Stimulated activated CD8-positive, alpha-beta memory T cell treated with anti-CD3 and anti-CD28 coated beads, Interleukin-7, amount 100 ng/mL, for 1 hour (primary cell): ENCODE measurements at places on chromosomes 4 and X.

DNA sequence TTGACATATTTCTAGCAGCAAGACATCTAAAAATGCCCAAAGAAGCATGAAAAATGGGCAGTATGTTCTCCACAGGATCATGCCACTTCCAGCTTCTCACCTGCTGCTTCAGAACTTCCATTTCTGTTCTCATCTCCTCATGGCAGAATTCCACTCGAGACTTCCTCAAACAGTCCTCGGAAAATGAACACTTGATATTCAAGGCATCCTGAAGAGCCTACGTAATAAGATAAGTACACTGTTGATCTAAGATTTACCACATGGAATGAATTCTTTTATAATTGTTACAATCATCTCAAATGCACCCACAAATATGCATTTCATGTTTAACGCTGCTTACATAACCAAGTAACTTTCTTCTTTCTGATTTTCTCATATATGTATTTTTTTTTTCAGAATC is 14.1 kb downstream of the TNIP3 start:
- DNase-seq: no peak

GRCh38 chr4:75025431-75025830 is 92.5 kb downstream of the PARM1 start:
- DNase-seq: no peak

GRCh38 chr4:64682946-64683345 is 273.7 kb upstream of the TECRL start:
- no peak for DNase-seq

GRCh38 chr4:14961292-14961691 is 41.0 kb upstream of the CPEB2 start:
- DNase-seq: no peak

DNA sequence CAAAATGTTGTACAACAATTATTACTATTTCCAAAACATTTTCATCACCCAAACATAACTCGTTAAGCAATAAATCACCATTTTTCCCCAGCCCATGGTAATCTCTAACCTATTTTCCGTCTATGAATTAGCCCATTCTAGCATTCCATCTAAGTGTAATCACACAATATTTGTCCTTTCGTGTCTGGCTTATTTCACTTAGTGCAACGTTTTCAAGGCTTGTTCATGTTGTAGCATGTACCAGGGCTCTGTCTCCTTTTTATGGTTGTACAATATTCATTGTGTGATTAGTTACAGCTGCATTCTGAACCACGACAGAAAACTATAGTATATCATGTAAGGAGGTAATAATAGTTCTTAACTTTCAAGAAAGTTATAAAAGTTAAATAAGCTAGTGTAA is 656.0 kb upstream of the HS3ST1 start:
- DNase-seq: no peak

DNA sequence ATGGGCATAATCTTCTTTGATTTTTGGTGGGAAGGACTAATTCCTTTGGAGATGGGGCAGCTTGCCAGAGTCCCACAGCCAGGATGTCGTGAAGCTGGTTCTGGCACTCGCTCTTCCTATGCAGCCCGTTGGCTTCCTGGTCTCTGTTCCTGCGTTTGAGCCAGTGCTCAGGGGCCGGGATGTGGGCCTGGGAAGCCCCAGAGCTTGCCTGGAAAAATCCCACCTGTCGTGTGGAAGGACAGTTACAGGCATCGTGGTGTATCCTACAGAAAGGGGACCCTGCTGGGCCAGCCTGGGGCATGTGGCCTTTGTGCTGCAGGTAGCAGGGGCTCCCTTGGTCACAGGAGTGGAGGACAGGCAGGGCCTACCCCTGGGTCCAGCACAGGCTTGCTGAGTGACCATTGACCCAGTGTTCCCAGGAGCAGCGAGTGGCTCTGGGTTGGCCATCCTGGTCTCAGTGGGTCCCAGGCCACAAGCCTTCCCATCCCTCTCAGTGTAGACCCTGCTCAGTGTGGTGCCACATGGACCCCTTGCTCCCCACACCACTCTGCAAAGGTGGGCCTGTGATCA is 50.2 kb downstream of the ADRA2C start:
- DNase-seq: no peak

DNA sequence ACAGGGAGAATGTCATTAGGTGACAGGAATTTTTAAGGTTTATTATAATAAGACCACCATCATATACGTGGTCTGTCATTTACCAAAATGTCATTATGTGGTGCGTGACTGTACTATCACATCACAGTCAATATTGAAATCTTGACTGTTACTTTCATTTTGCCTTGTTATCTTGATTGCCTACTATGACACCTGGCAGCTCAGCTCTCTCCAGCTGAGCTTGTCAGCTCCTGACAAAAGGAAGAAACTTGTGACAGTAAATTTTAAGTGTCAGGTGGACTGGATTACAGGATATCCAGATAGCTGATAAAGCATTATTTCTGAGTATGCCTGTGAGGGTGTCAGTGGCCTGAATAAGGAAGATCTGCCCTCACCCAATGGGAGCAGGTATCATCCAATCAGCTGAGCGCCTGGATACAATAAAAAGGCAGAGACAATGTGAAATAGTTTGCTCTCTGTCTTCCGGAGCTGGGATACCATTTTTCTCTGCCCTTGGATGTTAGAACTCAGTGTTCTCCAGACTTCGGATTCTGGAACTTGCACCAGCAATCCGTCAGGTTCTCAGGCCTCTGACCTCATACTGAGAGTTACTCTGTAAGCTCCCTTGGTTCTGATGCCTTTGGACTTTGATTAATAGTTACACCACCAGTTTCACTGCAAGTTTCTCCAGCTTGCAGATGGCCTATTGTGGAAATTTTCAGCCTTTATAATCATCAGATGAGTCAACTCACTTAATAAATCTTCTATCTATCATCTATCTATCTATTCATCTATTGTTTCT is 1454.7 kb upstream of the IGFBP7 start:
- no peak for DNase-seq

GRCh38 chr4:1948892-1949436 is 59.8 kb downstream of the NELFA start:
- no peak for DNase-seq

DNA sequence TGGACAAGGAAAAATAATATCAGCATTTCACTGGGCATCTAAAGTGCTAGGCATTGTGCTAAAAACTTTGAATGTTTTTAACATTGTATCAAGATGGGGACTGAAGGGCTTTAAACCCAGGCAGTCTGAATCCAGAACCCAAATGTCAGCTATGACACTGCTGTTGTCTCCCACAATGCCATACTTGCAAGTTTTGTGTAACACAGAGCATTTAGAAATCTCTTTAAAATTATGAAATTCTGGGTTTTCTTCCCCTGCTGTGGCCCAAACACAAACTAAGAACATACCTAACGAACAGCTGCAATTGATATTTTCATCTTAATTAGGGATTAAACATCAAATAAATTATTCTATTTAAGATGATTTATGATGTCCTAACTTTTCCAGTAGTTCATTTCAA is 66.8 kb upstream of the LSM6 start:
- DNase-seq: no peak

DNA sequence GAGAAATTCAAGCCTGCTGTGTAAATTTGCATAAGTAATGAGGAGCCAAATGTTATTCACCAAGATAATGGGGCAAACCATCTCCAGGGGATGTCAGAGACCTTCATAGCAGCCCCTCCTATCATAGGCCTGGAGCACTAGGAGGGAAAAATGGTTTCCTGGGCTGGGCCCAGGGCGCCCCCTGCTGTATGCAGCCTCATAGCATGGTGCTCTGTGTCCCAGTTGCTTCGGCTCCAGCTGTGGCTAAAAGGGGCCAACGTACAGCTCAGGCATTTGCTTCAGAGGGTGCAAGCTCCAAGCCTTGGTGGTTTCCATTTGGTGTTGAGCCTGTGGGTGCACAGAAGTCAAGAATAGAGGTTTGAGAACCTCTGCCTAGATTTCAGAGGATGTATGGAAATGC is 859.3 kb downstream of the RPA4 start:
- DNase-seq: no peak

DNA sequence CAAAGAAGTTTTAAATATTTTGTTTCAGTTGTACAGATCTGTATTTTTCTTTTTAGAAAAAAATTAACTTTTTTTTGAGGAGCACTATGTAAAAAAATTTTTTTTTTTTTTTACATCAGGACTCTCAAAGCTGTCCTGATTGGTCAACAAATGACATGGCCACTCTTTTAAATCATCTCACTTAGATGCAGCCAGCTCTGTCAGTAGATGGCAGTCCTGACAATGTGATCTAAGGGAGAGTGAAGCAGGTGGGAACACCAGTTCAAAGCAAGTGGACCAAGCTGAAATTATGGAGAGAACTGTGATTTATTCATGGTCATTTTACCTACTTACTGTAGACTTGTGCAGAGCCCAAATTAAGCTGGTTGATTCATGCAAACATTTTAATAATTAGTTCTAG is 174.7 kb upstream of the GPRIN3 start:
- no peak for DNase-seq

GRCh38 chrX:46770000-46770816 is 11.3 kb upstream of the SLC9A7 start:
- no peak for DNase-seq

- no peak for DNase-seq
Observed at GRCh38 chr4:110678517-110679227, 55.8 kb upstream of the PITX2 start.

DNA sequence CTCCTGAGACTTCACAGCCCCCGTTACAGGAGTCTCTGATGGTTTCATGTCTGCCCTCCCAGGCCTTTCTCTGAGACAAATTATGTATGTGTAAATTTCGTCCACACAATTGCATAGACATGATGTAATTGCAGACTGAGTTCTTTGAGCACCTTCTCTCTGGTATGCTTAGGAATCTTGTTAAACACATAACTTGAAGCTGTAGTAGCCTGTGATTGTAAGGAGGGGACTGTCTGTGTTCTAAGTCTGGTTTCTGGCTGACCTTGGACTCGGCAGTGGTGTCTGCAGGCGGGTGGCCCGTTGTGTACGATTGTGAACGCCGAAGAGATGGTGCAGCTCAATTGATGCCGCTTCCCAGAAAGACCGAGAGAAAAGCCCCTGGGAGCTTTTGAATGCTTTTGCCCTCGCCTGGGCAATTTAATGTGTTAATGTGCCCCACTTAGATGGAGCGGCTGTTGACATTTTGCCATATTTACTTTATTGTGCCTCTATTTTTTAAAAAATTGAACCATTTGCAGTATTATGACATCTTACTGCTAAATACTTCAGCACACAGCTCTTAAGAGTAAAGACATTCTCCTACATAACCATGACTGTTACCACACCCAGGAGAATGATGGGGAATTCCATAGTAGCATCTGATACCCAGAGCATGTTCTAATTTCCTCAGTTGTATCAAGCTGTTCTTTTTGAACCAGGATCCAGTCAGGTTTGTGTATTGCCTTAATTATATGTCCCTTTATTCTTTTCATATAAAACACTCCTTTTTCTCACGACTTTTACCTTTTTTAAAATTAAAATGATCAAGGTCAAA is 58.4 kb upstream of the TADA2B start:
- no peak for DNase-seq

GRCh38 chr4:118758293-118758692 is 73.1 kb downstream of the METTL14 start:
- no peak for DNase-seq

DNA sequence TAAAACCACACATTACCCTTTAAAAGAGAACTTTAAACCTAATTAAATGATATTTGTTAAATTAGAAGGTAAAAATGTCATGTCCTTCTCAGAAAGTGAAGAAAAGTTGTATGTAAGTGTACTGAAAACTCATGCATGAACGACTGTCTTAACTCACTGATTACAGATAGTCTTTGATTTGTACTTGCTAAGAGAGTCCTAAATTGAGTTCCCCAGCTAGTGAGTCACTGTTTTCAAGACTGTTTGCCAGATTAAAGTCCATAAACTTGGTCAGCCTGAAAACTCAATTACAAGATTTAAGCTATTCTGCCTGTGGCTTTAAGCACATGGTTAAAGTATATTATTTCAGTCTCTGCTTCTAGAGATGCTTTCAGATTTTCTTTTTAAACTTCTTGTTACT is 124.9 kb upstream of the ZCCHC13 start:
- DNase-seq: no peak

DNA sequence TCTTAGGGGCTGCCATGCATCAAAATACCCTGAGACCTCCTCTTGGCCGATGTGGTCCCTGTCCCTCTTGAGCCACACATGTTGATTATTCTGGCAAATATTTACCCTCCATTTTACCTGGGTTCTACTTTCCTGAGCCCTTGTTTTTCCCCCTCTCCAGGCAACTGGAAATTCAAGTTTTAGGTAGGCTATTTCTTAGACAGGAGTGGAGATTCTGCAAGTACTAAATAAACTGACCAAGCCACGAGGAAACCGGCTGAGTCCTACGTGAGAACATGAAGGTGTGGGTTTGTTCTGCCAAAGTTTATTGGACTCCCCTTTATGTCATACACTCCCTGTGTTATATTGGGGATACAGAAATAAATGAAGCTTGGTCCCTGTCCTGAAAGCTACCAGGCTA is 88.1 kb downstream of the RTL5 start:
- DNase-seq: no peak

DNA sequence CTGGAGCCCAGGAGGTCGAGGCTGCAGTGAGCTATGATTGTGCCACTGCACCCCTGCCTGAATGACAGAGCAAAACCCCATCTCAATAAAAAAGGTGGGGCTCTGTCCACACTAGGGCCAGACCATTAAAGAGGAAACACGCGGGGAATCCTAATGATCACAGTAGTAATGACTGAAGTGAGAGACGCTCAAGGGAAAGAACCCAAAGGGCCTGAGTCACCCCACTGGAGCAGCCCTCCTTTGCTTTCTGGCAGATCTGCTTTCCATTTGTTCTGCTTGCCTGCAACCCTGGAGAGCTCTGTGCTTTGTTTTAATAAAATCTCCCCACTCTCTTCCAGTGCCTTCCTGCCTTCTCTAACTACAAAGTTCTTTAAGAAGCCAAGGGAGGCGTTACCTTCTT is 5.0 kb downstream of the TFDP3 start:
- no peak for DNase-seq

DNA sequence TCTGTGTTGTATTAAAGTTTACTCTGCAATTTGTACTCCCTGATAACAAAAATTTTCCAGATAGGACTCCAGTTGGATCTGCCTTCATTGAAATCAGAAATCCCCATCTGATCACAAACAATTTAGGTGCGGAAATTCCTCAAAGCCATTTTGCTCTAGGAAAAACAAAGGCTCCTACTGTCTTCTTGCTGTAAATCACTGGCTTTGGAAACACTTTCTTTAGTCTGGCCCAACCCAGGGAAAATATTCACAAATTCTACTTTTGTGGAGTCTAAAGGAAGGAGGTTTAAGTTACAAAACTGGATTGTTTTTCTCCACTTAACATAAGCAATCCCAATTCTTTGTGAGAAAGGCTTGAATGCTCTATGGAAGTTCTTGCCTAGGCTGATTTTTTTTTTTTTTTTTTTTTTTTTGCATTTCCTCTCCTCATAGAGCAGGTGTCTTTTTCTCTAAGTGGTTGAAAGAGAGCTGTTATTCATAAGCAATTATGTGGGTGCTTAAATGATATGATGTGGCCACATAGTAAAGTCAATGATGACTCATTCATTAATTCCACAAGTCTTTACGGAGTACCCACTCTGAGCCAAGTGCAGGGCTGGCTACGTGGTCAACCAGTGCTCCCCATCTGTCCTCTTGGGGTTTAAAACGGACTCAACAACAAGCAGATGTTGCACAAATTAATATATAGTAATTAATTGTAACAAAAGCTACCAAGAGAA is 261.4 kb downstream of the LDB2 start:
- DNase-seq: no peak
